ENCODE measurements at places on chromosomes 2 and 18. TPM values are rescaled to one million over a fixed set of nuclear protein-coding genes. Genes with fewer than 3 reads are reported as not detected.

DNA sequence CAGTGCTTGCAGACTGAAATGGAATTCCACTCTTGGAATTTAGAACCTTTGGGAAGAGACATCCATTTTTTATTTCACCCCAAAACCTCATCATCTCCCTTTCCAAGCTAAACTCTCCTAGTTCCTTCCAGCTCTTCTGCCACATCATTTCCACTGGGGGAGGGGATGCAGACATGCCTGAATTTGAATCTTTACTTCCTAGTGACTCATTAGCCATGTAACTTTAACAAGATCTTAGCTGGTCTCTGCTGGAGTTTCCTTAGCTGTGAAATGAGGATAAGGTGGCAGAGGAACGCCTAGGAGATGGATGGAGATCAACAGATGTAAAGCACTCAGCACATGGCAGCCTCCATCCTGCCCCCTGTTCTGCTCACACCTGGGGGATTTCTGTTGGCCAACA is 266.8 kb downstream of the EN1 start:
- no peak overlapping the region for H3K27ac ChIP-seq
- no peak for DNase-seq
- H3K4me1 ChIP-seq, result no peaks in the 10 kb centered on the region
- no peaks in the 10 kb centered on the region for H3K27me3 ChIP-seq

DNA sequence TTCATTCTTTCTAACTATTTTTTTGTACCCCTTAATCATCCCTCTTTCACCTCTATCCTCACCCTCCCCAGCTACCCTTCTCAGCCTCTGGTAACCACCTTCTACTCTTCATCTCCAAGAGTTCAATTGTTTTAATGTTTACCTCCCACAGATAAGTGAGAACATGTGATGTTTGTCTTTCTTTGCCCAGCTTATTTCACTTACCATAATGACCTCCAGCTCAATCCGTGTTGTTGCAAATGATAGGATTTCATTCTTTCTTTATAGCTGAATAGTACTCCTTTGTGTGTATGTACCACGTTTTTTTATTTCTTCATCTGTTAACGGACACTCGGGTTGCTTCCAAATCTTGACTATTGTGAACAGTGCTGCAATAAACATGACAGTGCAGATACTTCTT is 22.1 kb upstream of the TMEM37 start:
- H3K36me3 ChIP-seq, result no peaks in the 10 kb centered on the region
- H3K4me3 ChIP-seq, result no peak overlapping the region
- no peaks in the 10 kb centered on the region for H3K4me1 ChIP-seq
- H3K27ac ChIP-seq, result no peak overlapping the region

DNA sequence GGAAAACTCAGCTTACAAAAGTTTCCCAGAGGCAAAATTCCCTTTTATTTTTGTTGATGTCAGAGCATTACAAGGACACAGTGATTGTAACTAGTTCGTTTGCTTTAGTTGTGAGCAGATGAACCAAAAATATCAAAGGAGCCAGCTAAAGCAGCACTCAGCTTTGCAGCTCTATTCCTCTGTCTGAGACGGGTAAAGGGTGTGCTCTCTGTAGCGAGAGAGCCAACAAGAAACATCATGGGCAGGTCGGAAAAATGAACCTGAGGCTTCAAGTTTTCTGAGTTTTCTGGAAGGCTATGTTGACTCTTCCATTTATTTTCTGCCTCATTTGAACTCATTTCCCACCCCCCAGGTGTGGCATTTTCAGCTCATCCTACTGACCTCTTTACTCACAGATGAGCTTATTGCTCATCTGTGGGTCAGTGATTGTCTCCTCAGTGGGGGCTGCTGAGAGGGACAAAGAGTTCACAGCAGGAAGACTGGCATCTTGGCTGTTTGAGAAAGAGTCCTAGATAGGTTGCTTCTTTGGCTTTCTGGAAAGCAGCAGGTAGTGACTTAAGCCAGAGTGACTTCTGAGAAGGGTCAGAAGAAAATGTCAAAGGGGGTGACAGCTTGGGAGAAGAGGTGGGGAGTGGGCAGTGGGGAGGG is 66.6 kb upstream of the EPC2 start:
- DNase-seq, result no peak
- H3K4me1 ChIP-seq, result no peaks in the 10 kb centered on the region
- H3K4me3 ChIP-seq, result no peak overlapping the region
- peaks cover 32% of the 10 kb centered on the region for H3K27me3 ChIP-seq

- no peaks in the 10 kb centered on the region for H3K36me3 ChIP-seq
- H3K4me3 ChIP-seq, result no peak overlapping the region
- DNase-seq, result no peak
- H3K4me1 ChIP-seq, result no peaks in the 10 kb centered on the region
- no peak overlapping the region for H3K27ac ChIP-seq
Observed at GRCh38 chr18:54843314-54843713, 15.0 kb downstream of the RAB27B start.

DNA sequence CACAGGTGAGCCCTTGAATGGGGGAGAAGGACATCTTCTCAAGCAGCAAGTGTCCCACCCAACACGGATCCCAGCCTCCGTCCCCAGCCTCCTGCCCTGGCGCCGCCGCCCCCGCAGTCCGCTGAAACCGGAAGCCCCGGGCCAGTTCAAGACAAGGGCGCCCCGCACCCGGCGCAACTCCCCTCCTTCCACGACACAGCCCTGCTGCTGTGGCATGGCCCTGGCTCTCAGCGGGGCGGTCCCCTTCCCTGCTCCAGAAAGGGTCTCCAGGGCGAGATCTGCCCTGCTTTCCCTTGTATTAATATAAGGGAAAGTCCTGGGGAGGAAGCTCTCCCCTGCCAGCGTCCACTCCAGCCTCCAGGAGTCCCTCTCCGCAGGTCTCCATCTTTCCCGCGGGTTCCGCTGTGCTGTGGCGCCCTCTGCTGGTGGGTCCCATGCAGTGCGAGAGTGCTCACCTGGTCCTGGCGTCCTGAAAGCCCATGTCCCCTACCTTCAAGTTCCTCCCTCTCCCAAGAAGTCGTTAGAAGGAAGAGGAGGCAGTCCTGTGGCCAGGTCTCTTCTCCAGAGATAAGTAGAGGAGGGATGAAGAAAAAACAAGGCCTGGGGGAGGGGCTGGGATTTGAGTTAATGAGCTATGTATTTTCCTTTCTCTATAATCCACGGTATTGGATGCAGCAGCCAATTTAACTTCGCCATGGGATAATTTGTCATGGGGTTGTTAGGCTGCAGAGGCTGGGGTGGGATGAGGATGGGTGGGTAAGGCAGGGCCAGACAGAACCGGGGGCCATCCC is 176.0 kb downstream of the SMAD2 start:
- DNase-seq, result no peak
- no peak overlapping the region for H3K27ac ChIP-seq
- no peak overlapping the region for H3K4me3 ChIP-seq
- H3K27me3 ChIP-seq, result no peaks in the 10 kb centered on the region

DNA sequence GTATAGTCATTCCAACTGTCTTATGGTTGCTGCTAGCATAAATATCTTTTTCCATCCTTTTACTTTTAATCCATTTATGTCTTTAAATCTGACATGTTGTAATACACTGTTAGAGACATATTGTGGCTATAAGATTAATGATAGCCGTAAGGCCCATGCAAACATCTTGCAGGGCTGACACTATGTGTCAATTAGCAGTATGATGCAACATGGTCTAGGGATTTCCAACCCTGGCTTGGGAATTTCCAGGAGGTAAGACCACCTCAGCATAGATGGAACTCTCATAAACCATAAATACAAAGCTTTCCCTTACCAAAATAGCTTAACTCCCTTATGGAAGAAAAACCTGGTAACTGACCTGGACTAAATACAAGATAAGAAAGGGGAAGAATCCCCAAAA is 16.5 kb downstream of the SCLY start:
- no peak overlapping the region for H3K4me3 ChIP-seq
- no peak for DNase-seq
- no peaks in the 10 kb centered on the region for H3K27me3 ChIP-seq
- H3K4me1 ChIP-seq, result no peaks in the 10 kb centered on the region
- H3K36me3 ChIP-seq, result no peaks in the 10 kb centered on the region

Gene ALPI
- not detected for total RNA-seq

Gene FHOD3
- total RNA-seq, result 22.7 TPM
